GM12865 (cell line): ENCODE measurements at places on chromosomes 5 and 9.

- no peak for DNase-seq
Measured at GRCh38 chr5:128252756-128253155, 169.2 kb downstream of the SLC12A2 start.

GRCh38 chr5:139272471-139273321, 20.8 kb upstream of the MATR3 start:
- DNase-seq: peak; percentile 64

- no peak for DNase-seq
Measured at GRCh38 chr5:89072842-89073672, 190.1 kb upstream of the MEF2C start.

DNA sequence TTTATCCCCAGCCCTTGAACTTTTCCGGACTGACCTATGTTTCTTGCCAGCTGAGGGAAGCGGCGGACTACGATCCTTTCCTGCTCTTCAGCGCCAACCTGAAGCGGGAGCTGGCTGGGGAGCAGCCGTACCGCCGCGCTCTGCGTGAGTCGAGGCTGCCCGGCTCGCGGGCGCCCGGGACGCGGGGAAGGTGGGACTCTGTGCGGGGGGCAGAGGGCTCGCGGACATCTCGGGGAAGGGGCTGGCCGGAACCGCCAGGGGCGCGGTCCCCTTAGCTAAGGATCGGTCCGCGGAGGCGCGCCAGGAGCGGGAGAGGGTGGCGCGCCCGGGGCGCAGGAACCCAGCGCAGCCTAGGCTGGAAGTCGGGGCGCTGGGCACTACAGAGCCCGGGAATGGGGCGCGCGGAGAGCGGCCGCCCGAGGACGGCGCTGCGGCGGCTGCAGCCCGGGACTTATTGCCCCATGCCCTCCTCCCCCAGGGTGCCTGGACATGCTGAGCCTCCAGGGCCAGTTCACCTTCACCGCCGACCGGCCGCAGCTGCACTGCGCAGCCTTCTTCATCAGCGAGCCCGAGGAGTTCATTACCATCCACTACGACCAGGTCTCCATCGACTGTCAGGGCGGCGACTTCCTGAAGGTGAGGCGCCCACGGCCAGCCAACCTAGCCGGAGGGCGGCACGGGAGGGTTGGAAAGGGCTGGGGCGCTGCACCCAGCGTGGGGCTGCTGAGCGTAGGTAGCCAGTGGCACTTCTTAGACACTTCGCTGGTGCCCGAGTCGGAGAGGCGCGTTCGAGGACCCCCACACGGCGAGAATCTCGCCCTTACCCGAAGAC, 922 bp downstream of the CRHBP start:
- no peak for DNase-seq

DNA sequence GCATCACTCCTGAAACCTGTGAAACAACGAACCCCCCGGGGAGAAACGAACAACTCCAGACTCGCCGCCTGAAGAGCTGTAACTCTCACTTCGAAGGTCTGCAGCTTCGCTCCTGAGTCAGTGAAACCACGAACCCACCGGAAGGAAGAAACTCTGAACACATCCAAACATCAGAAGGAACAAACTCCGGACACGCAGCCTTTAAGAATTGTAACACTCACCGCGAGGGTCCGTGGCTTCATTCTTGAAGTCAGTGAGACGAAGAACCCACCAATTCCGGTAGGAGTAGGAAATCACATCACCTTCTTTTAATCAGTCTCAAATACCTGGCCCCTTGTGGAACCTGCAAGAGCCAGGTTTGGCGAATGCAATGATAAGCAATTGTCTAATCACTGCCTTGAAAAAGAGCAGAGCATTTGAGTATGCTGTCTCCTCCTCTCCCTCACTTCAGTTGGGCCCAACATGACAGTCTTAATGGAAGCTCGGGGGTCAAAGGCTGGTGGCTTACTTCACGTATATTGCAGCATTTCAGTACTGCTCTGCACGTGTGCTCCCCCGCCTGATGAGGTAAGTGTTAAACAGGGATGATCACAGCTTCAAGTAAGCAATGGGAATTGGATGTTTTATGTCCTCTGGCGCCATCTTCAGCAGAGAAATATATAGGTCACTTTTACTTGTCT, 473 bp downstream of the IRGM start:
- peak; percentile 87 for DNase-seq

GRCh38 chr5:35430381-35431162, 187.1 kb upstream of the SPEF2 start:
- no peak for DNase-seq

DNA sequence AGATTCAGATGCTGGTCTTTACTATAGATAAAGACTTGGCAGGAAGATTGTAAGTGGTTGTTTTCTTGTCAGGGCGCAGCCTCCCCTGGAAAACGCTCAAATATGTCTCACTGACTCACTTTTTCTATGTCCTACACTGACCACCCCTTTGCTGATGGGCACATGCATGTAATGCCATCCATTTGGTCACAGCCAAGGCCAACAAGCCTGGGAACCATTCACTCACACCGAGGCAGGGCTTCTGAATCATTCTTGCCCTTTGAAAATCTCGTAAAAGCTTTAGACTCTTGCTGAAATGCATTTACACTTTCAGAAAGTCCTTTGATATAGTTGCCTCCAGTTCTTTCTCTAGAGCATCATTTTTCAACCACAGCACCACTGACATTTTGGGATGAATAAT, 249.4 kb downstream of the ACTL7B start:
- DNase-seq: no peak

- peak; percentile 71 for DNase-seq
Measured at GRCh38 chr5:150129813-150130492, 25.7 kb downstream of the PDGFRB start.

- DNase-seq: no peak
Measured at GRCh38 chr9:23926368-23926767, 100.3 kb upstream of the ELAVL2 start.

- DNase-seq: no peak
Measured at GRCh38 chr9:70438341-70438928, 24.0 kb upstream of the KLF9 start.

DNA sequence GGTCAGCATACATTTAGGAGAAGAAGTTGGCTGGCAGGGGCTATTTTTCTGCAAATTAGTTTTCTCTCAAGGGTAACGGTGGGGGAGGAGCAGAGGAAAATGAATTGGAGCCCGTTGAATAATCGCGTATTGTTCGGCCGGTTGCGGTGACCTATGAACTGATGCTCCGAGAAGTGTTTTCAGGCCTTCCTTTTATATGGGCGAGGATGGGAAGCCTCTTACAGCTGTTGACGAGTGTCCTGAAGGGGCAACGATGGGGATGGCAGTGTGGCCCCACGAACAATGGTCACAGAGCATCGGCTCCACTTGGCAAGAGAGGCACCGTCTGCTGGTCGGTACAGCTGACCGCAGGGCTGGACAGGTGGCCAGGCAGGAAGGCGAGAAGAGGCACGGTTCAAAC, 400.7 kb downstream of the ZSWIM6 start:
- DNase-seq: no peak

- DNase-seq: peak; percentile 94
Measured at GRCh38 chr9:37302277-37302676, 120.2 kb upstream of the GRHPR start.

DNA sequence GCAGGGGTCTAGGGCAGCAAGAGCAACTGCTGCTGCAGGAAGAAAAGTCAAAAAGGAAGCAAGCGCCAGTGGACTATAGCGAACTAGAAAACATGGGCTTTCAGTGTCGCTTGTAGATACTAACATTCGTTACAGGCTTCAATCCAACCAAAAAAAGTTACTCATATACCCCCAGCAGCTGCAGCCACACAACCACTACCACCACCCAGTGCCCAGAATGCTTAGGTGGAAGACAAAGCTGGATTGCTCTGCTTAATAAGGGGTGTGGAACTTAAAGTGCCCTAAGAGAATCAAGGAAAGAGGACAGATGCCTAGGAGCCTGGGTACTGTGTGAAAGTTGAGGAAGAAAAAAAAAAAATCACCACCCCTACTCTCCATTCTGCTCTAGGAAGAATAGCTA, 203.6 kb downstream of the ELAVL2 start:
- no peak for DNase-seq

DNA sequence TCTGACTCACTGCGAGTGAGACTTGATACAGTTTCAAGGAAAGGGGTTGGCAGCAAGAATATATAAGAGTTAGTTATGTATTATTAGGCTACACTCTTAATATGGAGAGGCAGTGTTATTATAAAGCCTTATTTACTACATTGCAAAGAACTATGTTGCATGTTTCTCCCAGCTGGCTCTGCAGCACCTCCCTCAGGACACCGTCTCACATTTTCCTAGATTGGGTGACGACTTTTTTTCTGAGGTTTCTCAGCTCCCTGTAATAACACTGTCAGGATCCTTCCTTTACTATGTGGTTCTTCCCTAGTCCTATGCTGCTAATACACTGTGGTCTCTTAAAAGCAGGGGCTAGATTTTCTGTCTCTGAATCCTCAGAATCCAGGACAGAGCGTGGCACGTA, 153.7 kb downstream of the INSYN2B start:
- DNase-seq: no peak

DNA sequence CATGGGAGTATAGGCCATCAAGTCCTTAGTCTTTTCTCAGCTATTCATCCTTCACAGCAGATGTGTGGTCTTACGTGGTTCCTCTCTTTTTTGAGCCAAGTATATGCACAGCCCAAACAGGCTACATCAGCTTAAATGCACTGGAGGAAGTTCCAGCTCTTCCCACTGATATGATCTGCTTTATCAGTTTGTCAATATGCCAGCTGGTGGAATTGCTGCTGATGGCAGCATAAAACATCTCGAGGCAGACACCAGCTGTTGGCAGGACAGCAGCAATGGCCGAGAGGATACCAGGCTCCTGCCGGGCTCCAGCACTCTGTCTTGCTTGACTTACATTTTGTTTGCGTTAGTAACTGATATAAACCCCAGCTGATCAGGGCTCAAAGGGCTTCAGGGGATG, 143.4 kb downstream of the TENT4A start:
- no peak for DNase-seq

DNA sequence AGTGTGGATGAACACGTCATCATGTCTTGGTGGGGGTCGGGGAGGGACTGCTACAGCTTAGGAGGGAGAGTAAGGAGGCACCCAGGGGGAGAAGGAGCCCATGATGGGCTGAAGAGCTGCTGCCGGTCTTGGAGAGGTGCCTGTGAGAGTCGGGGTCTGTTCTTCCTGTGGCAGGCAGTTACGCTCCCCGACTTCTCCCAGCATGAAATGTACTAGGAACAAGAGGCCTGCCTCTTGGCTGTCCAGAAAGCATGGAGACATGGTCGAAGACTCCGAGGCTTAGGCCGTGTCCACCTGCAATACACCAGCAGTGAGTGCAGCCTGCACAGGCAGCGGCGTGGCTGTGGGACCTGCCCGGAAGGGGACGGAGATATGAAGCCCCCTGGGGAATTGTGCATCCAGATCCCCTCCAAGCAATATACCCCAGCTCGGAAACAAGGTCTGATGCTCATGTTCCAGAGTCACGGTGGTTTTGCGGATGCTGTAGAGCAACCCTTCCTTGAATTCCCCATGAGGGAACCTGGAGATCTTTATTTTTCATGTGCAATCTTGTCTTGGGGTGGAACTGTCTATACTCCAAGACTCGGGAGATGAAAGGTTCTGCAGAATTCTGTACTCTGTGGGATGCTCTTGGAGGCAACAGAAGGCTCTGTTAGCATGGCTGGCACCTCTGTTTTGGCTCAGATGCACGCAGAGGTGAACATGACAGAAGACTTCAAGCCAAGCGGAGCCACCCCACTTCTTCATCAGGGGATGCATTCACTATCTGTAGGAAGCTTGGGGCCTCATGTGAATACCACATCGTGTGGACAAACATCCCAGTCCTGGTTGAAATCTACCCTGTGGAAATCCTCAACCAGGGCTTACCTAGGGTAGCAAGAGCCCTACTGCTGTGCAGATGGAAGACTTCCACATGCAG, 374.9 kb upstream of the IRX4 start:
- DNase-seq: no peak

- DNase-seq: no peak
Measured at GRCh38 chr9:114266969-114267368, 55.9 kb upstream of the ORM1 start.

- DNase-seq: no peak
Measured at GRCh38 chr5:8521991-8522390, 653.0 kb downstream of the MTRR start.

- DNase-seq: no peak
Measured at GRCh38 chr5:65946198-65946745, 19.9 kb downstream of the ERBIN start.

- DNase-seq: no peak
Measured at GRCh38 chr9:94861589-94862272, 135.2 kb downstream of the AOPEP start.

DNA sequence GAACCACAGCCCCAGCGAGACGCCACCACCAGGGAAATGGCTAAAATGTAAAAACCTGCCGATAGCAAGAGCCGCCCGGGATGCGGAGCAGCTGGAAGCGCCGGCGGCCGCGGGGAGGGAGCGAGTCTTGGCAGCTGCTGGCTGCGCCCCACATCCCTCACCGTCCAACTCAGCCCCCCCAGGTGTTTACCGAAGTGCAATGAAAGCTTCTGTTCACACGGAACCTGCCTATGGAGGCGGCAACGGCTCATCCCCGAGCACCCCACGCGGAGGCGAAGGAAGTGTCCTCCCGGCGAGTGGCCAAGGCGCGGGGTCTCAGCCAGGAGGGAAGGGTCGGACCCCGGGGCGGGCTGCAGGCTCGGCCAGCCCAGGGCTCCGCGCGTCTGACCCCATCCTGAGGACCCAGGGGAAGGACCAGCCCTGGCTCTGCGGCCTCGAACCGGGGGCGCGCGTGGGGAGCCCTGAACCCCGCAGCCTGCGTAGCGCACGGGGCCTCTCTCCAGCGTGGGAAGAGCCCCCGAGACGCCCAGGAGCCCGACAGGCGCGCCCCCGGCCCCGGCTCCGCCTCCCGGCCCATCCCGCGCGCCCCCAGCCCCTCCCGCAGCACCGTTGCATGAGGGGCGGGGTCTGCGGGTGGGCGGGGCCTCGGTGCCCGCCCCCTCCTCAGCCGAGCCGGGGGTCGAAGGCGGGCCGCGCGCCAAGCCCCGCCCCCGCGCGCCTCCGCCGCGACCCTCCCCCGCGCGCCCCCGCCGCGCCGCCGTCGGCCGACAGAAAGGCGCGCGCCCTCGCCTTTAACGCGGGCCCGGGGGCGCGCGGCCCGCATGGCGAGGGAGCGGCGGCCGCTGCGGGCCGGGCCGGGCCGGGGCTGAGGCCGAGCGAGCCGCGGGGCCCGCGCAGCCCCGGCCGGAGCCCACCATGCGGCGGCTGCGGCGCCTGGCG, at the start of gene DIPK1B:
TSS of gene DIPK1B (plus strand) at position 822 of the 939 bp plus-strand sequence. CDS start at position 916, 94 bp downstream.
- DNase-seq: no peak

DNA sequence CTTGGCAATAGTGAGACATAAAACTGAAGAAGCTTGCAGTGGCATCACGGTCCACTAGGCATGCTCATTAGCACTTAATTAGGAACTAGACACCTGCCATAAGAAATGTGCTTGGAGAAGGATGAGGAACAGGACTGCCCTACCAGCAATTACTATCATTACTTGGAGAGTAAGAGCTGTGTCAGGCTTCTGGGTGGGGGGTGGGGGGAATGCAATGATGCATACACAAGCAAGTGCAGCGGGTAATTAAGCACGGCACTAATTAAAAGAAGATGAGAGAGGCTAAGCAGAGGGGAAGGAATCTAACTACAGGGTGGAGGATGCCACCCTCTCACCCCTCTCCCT, 53.1 kb downstream of the TLE1 start:
- DNase-seq: no peak
